ENCODE measurements at places on chromosomes 4 and X.

GRCh38 chrX:134794692-134795091 lies 136.4 kb upstream of the PLAC1 start:
- no peak for DNase-seq

GRCh38 chr4:95547715-95548471 lies 880 bp downstream of the UNC5C start:
- peak; percentile 70 for DNase-seq

DNA sequence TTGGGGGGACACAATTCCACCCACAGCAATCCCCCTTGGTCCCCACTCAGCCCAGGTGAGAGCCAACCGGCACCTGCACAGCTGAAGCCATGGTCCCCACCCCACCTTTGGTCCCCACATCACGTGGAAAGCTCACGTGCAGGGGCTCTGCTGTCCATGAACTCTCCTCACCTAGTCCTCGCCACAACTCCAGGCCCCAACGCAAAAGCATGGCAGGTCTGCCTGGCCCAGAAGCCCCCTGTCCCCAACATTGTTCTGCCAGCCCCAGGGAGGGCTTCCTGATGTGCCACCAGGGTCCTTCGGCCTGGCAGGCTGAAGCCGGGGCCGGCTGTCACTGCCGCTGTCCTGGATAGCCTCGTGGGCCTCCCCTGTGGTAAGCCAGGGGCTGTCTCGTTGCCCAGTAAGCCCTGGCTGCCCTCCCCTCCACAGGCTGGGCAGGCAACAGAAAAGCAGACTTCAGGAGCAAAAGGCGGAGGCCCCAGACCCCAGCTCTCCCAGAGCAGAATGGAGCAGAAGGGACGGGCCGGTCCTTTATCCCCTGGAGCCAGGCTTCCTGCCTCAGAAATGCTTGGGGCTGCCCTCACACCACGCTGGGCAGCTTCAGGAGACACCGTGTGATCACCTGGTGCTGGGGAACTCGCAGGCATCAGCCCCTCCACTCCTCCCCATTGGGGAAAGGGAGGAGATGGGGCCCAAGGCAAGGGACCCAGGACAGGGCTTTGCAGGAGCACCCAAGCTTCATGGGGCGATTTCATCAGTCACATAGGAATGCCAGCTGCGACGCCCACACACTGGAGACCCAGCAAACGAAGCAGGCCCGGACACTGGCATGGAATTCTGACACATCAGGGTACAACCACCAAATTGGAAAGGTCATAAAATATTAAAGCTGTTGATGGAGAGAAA lies 103.7 kb downstream of the ADRA2C start:
- no peak for DNase-seq

DNA sequence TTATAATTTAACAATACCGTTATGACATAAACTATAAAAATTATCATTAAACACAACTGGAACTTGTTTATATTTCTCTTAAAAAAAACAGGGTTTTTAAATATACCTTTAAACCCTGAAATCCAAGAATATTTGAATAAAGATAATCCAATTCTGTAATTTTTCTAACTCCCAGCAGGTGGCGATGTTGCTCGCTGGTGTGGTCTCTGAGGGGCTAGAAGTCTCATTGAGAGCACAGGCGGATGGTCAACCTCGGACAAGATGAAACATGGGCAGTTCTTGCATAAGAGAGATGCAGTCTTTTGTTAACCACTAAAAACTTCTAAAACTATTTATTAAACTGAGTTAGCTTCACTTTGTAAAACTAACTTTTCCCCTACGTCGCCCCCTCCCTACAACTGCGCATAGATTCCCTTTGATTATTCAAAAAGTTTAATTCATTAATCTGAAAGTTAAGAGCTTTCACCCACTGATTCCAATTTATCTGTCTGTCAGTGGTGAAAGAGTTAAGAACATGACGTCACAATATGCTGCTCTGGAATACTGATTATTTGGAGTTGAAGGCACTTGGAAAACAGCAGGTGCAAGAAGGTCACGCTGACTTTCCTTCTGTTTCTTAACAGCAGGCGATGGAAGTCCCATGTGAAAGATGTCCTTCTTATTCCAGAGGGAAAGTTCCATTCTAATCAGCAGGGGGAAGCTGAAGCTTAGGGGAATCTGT lies 29.5 kb downstream of the DMP1 start:
- peak; percentile 60 for DNase-seq

DNA sequence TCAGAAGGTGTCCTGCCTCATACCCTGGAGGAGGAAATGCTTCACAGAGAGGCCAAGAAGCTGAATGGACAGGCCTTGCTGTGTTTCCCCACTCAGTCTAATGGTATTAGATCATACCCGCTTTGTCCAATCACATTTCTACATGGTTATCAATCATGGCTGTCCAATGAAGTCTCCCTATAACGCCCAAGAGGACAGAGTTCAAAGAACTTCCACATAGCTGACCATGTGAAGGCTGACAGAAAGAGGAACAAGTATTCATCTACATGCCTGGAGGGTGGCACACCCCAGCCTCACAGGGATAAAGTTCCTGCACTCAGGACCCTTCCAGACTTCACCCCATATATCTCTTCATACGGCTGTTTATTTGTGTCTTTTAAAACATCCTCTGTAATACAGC lies 123.4 kb downstream of the MANBA start:
- no peak for DNase-seq

DNA sequence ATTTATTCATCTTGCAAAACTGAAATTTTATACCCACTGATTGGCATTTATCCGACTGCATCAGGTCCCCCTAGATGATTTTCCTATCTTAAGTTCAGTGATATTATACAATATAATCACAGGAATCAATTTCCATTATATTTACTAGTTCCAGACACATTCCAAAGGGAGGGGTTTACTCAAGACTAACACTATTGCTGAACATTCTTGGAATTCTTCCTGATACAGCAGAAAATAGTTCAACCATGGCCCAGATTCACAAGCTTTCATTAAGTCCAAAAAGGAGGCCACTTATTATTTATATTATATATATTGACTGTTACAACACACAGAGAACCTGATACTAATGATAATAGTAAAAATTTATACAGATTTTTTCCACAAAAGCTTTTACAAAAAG lies 2353.6 kb downstream of the PCDH7 start:
- DNase-seq: no peak

DNA sequence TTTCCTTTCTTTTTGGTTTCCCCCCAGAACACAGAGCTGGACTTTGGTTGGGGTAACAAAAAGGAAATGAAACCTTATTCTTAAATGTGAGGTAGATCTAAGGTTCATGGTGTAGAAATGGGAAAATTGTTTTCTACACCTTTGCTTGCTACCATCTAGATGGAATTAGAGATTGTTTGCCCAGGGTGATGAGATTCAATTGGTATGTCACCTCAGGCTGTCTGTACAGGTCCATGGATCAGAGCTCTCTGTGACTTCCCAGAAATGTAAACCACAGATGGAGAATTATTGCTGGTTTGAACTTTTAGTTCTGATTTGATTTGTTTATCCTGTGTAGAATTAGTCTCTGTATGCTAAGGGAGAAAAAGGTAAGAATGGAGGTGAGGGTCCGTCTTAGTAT lies 146.7 kb downstream of the PCDH7 start:
- no peak for DNase-seq

GRCh38 chrX:13357925-13358324 lies 38.1 kb upstream of the ATXN3L start:
- DNase-seq: no peak

DNA sequence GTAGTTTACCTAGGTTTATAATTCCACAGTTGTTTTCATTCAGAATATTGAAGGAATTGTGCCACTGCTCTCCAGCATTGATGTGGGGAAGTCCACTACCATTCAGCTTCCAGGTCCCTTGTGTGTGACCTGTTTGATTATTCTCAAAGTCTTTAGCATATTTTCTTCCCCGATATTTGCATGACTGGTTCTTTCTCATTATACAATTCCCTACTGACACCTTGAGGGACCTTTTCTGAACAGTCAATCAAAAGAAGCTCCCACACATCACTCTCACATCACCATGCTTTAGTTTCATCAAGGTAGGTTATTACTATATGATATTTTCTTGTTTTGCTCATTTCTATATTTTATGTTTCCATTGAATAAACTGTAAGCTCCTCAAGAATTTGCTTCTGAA lies 44.1 kb downstream of the SLC39A8 start:
- no peak for DNase-seq

- DNase-seq: no peak
These were observed 18.1 kb upstream of the ZXDB start for GRCh38 chrX:57573754-57574153.

DNA sequence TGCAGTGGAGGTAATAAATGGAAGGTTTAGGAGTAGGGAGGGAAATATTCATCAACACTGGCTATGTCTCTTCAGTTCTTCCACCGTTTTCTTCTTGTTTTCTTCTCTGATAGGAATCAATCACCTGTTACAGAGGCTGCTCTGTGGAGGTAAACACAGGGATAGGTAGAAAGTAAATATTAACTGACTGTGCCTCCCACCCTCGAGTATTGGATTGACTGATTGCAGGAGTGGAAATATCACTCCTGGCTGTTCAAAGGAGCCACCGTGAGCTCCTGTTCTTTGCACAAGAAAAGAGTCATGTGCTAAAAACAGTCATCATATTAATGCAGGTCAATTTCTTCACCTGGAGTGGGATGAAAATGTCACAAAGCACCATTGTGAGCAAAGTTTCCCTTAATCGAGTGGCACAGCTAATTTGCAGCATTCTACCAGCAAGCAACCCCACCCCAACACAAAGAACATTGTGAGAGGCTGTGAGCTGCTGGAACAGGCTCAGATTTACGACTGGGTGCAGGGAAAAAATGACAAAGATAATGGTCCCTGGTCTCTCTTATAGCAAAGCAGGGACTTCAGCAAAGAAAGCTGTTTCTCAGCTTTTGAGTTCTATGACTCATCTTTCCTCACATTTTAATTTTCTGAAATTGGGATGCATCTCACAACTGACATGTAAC lies 113.7 kb upstream of the TSPAN5 start:
- no peak for DNase-seq

GRCh38 chr4:53040851-53041250 lies 178.7 kb downstream of the RASL11B start:
- no peak for DNase-seq

- DNase-seq: no peak
These were observed 116.6 kb upstream of the LCORL start for GRCh38 chr4:18138076-18138665.

- no peak for DNase-seq
These were observed at the start of gene TRPC3 for GRCh38 chr4:121951521-121952110. Gene TRPC3, minus strand, starts transcription at chr4:121952060. Its CDS starts 380 bp downstream, at chr4:121951680.

GRCh38 chrX:23661671-23662070 lies 5.6 kb upstream of the PRDX4 start:
- DNase-seq: no peak

DNA sequence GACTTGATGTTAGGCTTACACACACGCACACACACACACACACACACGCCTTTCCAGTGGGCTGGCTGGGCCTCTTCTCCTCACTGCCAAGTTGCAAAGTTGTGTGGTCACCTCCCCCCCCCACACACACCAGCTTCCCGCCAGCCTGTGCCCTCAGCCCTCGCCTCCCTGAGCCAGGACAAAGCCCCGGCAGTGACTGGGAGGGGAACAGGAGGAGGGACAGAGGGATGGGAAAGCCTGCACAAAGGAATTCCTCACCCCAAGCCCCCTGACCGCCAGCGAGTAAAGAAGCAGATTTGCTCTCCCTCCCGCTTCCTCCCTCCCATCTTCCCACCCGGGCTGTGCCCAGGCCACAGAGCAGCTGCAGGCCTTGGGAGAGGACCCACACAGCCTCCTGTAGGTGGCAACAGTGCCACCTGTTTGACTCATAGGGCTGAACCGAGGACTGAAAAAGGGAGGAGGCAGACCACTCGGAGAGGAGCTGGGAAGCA lies at the start of gene GDPD2:
GDPD2 (plus strand) TSS at position 464 of the 491 bp plus-strand sequence. CDS start 1,671 bp downstream, outside the sequence.
- peak; percentile 24 for DNase-seq

DNA sequence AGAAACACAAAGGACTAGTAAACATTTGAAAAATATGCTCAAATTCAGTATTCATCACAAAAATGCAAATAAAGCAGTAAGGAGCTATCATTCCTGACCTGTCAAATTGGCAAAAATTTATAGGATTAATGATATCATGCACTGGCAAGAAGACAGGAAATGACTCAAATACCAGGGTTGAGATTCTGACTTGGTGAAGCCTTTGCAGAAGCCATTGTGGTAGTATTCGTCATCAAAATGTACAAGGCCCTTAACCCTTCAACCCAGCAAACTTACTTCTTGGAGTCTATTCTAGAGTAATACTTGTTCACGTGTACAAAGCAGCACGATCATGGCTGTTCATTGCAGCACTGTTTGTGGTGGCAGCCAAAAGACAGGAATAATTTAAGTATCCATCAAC lies 132.4 kb downstream of the ENOX2 start:
- no peak for DNase-seq

GRCh38 chr4:123599061-123599919 lies 202.7 kb downstream of the SPRY1 start:
- DNase-seq: no peak

GRCh38 chr4:168569066-168569930 lies 72.4 kb downstream of the PALLD start:
- DNase-seq: no peak

GRCh38 chr4:70997036-70997435 lies 3.6 kb downstream of the DCK start:
- no peak for DNase-seq

Data from hippocampal formation (tissue), 2 donors.